Activated CD4-positive, alpha-beta T cell treated with anti-CD3 and anti-CD28 coated beads for 1 hour (primary cell): ENCODE measurements at places on chromosomes 1 and 21.

- peak; percentile 59 for DNase-seq
Measured at GRCh38 chr1:150922519-150922975, 3.6 kb upstream of the SETDB1 start.

DNA sequence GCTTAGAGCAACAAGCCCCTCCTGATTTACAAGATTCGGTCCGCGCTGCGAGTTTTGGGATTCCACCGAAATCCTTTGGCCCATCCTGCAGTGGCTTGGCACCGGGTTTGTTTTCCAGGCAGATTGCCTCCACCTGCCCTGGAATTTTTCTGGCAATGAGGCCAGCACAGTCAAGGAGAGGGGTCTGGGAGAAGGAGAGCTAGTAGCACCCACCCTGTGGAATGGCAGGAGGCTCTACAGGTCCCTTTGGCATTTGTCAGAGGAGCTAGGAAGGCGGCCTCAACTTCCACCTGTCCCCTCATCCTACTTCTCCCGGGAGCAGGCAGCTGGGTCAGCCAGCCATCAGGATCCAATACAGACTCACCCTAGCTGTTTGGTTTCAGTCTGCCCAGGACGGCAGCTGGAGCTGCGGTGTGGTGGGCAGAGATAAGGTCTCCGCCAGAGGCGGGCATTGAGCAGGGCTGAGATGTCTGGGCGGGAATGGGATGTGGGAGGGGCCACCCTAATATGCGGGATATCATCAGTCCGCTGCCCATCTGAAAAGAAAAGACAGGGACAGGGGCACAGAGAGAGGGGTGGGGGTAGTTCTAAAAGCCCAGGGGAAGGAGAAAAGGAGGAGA lies 37.8 kb upstream of the PRELP start:
- DNase-seq: no peak

DNA sequence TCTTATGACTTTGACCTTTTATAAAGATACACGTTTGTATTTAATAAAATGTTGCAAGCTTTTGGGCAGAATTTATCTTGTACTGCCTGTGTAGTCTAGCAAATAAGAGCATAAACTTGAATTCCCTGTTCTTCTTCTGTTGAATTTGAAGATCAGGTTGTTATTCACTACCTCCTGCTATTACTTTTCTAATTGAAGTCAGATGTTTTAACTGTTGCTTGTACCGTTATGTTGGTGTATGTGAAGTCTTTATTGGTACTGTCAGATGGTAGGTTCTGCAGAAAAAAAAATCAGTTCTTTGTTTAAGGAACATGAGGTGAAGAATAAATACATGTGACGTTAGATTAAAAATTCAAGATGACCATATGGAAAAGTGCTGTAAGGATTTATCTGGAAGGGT lies 69.1 kb downstream of the DYRK1A start:
- DNase-seq: no peak

GRCh38 chr1:31218705-31219104 lies 21.0 kb downstream of the NKAIN1 start:
- DNase-seq: no peak
